ENCODE measurements at places on chromosomes 6 and 20.

- no peak for DNase-seq
Observed at GRCh38 chr6:52511572-52512151, 65.2 kb downstream of the TRAM2 start.

DNA sequence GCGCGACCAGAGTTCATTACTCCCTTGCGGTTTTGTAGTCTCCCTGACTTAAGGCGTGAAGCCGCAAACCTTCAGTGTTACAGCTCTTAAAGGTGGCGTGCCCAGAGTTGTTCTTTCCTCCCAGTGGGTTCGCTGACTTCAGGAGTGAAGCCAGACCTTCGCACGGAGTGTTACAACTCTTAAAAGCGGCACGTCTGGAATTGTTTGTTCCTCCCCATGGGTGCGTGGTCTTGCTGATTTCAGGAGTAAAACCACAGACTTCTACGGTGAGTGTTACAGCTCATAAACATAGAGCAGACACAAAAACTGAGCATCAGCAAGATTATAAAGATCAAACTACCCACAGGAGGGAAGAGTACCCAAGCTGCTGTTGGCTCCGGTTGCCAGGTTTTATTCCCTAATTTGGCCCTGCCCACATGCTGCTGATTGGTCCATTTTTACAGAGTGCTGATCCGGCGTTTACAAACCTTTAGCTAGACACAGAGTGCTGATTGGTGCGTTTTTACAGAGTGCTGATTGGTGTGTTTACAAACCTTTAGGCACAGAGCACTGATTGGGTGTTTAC lies 10.4 kb downstream of the TMEM14C start:
- no peak for DNase-seq

GRCh38 chr6:150056916-150057315 lies 12.0 kb downstream of the ULBP3 start:
- DNase-seq: no peak

- peak; percentile 18 for DNase-seq
Observed at GRCh38 chr6:104281370-104281769, 578.3 kb downstream of the HACE1 start.

DNA sequence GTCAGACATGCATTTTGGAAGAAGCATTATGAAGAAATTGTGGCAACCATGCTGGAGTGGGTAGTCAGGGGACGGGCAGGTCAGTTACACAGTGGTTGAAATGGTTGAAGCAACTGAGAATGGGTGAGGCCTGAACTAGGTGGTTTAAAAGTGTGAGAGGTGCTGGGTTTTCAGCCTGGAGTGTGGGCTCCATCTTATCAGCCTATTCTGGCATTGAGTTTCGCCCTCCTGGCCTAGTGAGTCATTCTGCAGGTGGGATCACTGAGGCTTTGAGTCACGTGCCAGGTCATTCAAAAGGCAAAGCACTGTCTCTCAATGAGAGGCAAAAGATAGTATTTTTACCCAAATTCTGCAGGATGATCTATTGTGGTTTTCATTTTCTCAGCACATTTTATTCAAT lies 181.9 kb upstream of the CHD6 start:
- no peak for DNase-seq

DNA sequence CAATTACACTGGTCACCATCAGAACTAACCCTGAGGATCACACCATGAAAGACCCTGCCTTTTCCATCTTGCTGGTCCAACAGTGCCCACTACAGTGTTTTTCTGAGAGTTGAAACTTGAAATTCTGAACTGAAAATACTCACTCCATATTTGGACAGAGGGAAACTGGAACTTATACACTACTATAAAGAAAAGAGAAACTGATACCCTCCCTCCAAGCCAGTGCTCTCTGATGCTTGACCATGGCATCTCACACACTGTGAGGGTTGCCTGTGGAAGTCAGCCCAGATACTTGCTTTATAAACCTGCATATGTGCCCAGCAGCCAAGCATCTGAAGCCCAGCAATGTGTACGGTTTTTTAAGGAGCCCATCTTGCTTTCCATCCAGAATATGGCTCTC lies 108.7 kb downstream of the FOXA2 start:
- no peak for DNase-seq

DNA sequence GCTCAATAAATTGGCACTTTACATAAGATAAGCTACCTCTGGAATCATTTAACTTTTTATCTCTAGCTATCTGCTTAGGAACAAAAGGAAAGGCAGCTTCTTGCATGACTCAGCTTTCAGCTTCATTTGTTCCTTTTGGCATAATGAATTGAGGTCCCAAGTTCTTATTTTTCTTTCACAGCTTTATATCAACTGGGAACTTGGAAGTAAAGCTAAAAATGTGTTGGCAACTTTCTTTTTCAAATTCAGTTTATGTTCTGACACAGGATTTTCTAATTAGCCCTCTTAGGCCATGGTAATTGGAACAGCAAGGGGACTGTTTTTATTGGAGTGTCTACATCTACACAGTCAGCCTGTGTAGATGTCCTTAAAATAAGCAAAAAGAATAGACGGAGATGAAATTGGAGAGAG lies 55.2 kb upstream of the MRAP2 start:
- no peak for DNase-seq

DNA sequence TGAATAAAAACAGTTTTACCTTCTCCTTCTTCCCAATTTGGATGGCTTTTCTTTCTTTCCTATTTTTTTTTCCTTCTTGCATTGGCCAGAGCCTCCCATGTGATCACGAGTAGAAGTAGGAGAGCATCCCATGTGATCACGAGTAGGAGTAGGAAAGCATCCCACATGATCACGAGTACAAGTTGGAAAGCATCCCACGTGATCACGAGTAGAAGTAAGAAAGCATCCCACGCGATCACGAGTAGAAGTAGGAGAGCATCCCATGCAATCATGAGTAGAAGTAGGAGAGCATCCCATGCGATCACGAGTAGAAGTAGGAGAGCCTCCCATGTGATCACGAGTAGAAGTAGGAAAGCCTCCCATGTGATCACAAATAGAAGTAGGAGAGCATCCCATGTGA lies 218.6 kb downstream of the DLL1 start:
- DNase-seq: no peak

GRCh38 chr6:257031-257725 lies 35.1 kb upstream of the DUSP22 start:
- no peak for DNase-seq

Measured in iPS-NIHi11 (cell line).